Adrenal gland (tissue), 19 donors: ENCODE measurements at places on chromosomes 5 and 9. TPM values are rescaled to one million over a fixed set of nuclear protein-coding genes. Genes with fewer than 3 reads are reported as not detected.

- no peak for DNase-seq
- H3K27ac ChIP-seq, result no peak overlapping the region
- H3K27me3 ChIP-seq, result no peaks in the 10 kb centered on the region
- no peak overlapping the region for H3K4me3 ChIP-seq
- H3K36me3 ChIP-seq, result no peaks in the 10 kb centered on the region
Measured at GRCh38 chr9:101176384-101176783, 147.9 kb downstream of the PLPPR1 start.

DNA sequence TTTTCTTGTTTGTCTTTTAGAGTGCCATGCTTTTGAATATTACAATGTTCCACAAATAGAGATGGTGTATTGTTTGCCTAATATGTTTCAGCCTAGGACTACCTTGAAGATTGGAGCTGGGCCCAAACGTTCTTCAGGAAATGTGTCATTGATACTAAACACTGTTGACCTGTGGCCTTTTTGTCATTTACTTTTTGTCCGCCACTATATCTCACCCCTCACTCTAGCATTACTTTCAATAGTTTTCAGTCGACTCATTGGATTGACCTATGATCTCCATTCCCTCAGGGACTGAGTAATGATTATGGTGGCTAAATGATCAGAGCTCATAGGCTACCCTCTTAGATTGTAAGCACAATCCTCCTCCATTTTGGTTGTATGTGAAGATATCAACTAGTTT, 115.8 kb downstream of the NUDT12 start:
- H3K27me3 ChIP-seq, result no peaks in the 10 kb centered on the region
- no peaks in the 10 kb centered on the region for H3K36me3 ChIP-seq
- peaks cover 9% of the 10 kb centered on the region for H3K4me1 ChIP-seq

GRCh38 chr5:164145458-164145857, 640.0 kb downstream of the MAT2B start:
- H3K4me3 ChIP-seq, result no peak overlapping the region
- no peak overlapping the region for H3K27ac ChIP-seq
- H3K4me1 ChIP-seq, result no peaks in the 10 kb centered on the region

Gene LOX
- 8.2 TPM for total RNA-seq

GRCh38 chr9:93168581-93168980, 15.4 kb upstream of the WNK2 start:
- no peak overlapping the region for H3K4me3 ChIP-seq
- H3K4me1 ChIP-seq, result no peaks in the 10 kb centered on the region
- H3K27ac ChIP-seq, result no peak overlapping the region

DNA sequence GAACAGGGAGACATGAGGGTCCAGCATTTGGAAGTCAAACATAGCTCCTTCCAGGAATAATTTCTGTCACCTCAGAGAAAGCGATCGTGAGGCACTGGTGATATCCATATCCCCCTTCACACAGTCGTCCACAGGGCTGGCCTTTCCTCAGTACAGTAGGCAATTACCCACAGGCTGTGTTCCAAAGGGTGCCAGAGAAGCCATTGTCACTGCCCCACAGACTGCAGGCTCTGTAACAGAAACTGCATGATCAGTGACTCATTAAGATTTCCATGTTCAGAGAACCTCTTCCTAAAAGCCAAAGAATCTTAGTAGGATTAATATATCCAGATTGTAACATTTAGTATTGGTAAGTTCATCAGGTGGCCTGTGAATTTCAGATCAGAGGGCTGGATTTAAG, 127.6 kb downstream of the RPS23 start:
- H3K27me3 ChIP-seq, result no peaks in the 10 kb centered on the region
- peaks cover 5% of the 10 kb centered on the region for H3K4me1 ChIP-seq
- H3K36me3 ChIP-seq, result no peaks in the 10 kb centered on the region
- DNase-seq, result no peak
- H3K4me3 ChIP-seq, result no peak overlapping the region

Gene ZBTB43
- 10.7 TPM for total RNA-seq

- H3K4me3 ChIP-seq, result no peak overlapping the region
- no peak for DNase-seq
- no peaks in the 10 kb centered on the region for H3K4me1 ChIP-seq
- H3K36me3 ChIP-seq, result no peaks in the 10 kb centered on the region
Measured at GRCh38 chr5:93708442-93708841, 33.0 kb downstream of the POU5F2 start.
